ENCODE measurements at places on chromosomes 2 and 18.

GRCh38 chr2:24049485-24050021 is at the start of gene FKBP1B:
FKBP1B (plus strand) TSS chr2:24049741; CDS start chr2:24049850, 109 bp downstream.
- DNase-seq = peak; percentile 56

GRCh38 chr2:216540920-216541319 is 42.3 kb downstream of the RPL37A start:
- no peak for DNase-seq

DNA sequence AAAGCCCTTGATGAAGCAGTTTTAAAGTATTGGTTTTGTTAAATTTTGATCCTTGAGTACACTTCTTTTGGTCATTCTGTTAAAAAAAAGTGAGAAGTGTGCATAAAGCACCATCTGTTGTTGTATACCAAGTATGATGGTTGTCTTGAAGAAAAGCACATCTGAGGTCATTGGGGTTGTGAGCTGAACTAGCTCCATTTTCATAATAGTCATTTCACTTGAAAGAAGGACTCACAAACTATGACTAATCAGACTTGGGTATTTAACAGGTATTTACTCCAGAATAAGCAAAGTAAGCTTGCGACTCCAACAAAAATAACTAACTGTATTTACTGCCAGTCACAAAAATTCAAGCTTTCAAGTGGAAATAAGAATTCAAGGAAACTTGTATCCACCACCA is 35.1 kb downstream of the CHN1 start:
- no peak for DNase-seq

DNA sequence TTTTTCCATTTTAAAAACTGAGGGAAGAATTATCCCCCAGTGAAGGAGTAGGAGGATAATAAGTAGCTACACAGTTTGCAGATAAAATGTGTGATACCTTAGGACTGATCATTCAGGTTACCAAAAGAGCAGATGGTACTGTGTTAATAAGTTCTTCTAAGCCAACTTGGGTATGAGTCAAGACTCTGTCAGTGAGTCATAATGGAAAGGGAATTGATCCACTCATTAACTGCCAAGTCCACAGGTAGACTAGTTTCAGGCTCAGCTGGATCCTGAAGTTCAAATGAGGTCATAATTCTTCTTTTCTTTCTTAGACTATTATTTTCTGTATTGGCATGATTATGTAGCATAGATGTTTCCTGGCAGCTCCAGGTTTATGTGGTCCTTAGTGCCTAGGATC is 142.4 kb upstream of the ALPP start:
- no peak for DNase-seq

GRCh38 chr2:128818704-128819491 is 500.2 kb upstream of the HS6ST1 start:
- no peak for DNase-seq

- DNase-seq = no peak
Observed at GRCh38 chr18:4236940-4237663, 218.0 kb downstream of the DLGAP1 start.

GRCh38 chr2:241218131-241219029 is 29.9 kb downstream of the ANO7 start:
- no peak for DNase-seq

- DNase-seq = no peak
Observed at GRCh38 chr18:47595831-47596501, 334.5 kb downstream of the SMAD2 start.

- no peak for DNase-seq
Observed at GRCh38 chr2:17813010-17813741, 3.1 kb upstream of the MSGN1 start.

- no peak for DNase-seq
Observed at GRCh38 chr2:215724146-215724545, 288.3 kb upstream of the FN1 start.

DNA sequence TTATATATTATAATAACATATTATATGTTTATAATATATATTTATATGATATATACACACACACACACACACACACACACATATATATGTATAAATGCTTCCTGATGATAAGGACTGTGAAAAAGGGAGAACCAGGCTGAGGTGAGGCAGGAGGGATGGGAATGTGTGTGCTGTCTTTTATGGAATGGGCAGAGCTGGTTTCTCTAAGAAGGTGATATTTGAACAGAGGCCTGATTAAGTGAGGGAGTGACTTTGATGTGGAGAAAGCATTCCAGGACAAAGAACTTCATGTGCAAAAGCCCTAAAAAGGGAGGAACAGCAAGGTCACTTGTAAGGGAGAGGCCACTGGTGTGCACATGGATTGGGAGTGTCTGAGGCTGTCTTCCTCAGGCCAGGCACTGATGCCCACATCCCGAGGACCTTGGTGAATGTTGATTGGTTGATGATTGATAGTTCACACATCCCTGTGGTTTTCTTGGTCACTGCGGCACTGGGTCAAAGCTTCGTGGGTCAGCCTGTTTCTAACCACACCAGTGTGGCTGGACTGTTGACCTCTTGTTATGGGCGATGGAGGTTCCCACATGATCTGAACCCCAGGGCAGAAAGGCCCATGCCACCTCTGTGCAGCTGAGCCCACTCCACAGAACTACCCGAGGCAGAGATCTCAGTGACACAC is 196.9 kb downstream of the MYCN start:
- no peak for DNase-seq

GRCh38 chr2:180609626-180610340 is 370.6 kb upstream of the UBE2E3 start:
- no peak for DNase-seq

DNA sequence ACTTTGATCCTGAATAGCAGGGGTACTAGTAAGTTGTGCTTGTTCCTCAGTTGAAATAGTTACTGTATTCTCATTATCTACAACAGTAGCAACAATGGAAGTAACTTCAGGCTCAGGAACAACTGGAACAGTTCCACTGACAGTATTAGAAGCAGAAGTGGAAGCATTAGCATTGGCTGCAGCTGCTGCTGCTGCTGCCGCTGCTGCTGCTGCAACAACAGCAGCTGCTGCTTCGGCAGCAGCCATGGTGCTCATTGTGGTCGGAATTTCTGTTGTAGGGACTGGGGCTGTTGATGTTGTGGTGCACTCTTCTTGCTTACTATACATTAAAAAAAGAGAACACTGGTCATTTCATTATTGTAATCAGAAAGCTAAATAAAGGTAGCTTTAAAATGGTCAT is 40.8 kb downstream of the PRPF40A start:
- DNase-seq = no peak

- no peak for DNase-seq
Observed at GRCh38 chr2:187431911-187432310, 16.1 kb downstream of the CALCRL start.

GRCh38 chr2:128780434-128781080 is 461.9 kb upstream of the HS6ST1 start:
- DNase-seq = no peak

DNA sequence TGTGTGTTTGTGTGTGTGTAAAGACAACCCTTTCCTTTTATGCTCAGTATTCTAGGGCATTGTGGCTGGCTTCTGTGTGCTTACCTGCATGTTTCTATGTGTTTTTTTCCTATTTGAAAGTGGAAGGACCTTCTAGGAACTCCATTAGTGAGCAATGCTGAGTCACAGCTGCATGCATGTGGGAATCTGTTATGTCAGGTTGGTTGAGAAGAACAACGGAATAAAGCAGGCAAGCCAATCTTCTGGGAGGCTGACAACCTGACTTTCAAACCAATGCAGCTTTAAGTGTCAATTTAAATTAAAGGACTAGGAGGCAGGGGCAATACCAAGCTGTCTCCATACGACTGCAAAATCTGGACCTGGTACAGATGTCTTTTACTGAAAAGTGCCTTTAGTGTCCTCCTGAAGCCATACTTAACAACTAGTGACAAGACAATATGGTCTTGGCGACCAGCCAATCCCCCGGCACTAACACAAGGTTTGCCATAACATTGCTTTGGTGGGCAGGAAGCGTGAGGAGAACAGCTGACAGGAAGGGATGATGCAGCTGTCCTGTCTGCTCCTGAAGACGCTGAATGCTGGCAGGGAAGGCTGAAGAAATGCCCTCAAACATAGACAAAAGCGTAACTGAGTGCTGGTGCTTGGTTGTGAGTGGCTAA is 514.7 kb upstream of the CDH7 start:
- no peak for DNase-seq

- DNase-seq = no peak
Observed at GRCh38 chr2:128786316-128786715, 467.6 kb upstream of the HS6ST1 start.

DNA sequence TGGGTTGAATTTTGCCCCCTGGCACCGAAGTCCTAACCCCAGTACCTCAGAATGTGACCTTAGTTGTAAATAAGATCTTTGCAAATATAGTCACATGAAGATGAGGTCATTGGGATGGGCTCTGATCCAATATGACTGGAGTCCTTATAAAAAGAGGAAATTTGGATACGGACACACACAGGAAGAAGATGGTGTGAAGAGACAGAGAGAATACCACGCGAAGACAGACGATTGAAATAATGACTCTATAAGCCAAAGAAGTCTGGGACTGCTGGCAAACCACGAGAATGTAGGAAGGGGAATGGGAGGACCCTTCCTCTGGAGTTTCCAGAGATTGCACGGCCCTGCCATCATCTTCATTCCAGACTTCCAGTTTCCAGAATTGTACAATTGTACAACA is 98.6 kb downstream of the CPO start:
- no peak for DNase-seq

DNA sequence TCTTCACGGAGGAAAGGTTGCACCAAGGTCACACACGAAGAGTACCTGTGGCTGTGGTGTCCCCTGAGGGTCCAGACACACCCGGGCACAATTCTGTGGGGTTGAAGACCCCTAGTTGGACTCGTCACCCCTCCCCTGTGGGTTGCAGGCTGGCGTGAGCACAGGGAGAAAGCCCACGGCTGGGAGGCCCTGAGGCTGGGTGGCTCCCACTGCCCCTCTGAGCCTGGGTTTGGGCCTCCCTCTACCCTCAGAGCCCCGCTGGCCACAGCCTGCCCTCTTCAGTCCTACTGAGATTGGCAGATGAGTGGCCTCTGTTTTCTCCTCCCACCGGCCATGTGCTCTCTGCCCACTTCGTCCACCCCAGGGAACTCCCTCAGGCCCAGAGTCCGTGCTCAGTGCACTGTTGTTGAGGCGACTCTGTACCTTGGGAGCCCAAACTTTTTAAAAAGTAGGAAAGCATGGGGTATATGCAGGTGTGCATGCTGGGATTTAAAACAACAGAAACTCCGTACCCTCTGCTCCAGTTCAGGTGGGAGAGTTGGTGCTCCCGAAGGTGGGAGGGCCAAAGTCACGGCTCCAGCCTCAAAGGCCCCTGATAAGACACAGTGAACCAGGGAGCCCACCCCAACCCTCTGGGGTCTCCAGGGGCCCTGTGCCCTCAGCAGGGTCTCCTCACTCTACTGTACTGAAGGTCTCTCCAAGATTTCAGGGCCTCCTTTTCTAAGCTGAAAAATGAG is 19.1 kb downstream of the RAMP1 start:
- DNase-seq = no peak

GRCh38 chr2:23619941-23620340 is 235.0 kb downstream of the KLHL29 start:
- no peak for DNase-seq

DNA sequence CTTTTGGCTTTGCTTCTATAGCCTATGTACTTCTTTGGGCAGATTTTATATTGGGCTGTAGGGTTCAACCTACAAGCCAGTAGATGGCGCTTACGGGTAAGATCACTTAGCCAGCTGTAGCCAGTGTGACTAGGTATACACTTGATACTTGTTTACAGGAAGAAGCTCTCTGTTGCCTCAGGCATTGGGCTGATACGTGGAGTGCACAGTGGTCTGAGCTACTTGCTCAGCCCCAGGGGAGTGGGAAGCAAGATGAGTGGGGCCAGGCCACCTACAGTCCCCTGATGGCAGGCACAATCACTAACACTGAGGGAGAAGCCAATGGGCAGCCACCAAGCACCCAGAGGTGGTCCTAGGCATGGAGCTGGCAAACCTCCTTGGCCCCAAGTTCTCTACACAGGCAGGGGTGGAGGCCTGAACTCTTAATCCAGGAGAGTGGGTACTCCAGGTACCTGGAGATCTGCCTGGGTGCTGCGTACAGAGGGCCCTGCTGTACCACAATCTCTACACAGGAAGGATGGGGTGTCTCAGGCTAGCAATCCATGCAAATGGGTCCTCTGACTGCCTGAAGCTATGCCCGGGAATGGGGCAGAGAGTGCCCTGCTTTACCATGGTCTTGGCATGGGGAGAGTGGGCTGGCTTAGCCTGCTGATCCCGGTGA is 122.2 kb downstream of the NCOA1 start:
- no peak for DNase-seq

DNA sequence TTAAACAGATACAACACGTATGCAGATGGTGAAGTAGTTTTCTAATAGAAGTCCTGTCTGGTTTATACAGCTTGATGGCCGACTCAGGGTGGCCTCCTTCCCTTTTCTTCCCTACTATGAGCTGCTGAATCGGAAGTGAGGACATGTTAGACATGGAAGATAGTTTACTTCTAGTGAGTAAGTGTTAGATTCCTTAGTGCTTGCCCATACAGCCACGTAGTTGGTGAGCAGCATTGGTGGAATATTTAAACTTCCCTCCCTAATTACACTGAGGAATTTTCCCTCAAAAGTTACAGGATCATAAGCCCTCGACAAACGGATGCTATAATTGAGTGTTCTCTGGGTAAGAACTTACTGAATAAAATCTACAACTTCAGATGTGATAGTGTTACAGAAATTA is 52.1 kb downstream of the RHBDD1 start:
- no peak for DNase-seq

GRCh38 chr18:50286391-50287027 is 983 bp downstream of the CXXC1 start:
- DNase-seq = no peak

GRCh38 chr2:227310756-227311110 is 14.3 kb upstream of the MFF start:
- no peak for DNase-seq

- DNase-seq = no peak
Observed at GRCh38 chr2:8993196-8993901, 10.1 kb downstream of the MBOAT2 start.

GRCh38 chr2:65175894-65176530 is 46.1 kb upstream of the RAB1A start:
- DNase-seq = no peak

DNA sequence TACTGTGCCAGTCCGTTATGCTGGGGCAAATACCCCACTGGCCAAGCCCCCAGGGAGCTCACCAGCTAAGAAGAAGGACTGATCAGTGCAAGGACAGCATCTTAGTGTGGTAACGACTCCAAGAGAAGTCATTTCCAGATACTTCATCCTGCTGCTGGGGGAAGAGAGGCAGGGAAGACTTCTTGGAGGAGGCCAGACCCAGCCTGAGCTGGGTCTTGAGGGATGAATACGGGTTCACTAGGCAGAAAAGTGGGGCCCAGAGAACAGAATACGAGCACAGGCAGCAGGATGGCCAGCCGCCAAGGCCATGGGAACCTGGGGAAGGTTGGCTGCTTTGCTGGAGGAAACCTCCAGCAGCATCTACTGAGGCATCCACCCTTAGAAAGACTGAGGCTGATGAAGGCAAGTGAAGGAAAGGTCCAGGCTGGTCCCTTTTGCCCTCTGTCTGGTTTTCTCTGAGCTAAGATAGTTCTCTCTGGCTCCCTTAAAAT is 84.1 kb downstream of the GLI2 start:
- no peak for DNase-seq

DNA sequence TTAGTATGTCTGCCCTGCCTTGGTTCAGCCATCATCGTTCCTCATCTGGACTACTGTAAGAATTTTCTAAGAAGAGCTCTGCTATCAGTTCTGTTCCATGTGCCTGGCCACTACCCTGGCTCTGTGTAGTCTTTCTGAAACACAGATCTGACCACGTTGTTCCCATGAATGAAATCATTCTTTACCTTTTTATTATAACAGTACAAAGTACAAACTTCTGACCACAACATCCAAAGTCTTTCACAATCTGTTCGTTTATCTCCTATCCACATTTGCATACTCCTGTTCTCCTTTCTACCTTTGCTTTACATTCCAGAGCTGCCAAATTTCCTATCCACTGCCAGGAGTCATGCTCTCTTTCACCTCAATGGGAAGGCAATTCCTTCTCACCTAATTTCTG is 284.6 kb upstream of the LRP1B start:
- no peak for DNase-seq

Measured in activated gamma-delta T cell (primary cell).